ENCODE measurements at places on chromosomes 7 and 10.

GRCh38 chr10:109928475-109928891, 5.2 kb upstream of the XPNPEP1 start:
- DNase-seq, result no peak

DNA sequence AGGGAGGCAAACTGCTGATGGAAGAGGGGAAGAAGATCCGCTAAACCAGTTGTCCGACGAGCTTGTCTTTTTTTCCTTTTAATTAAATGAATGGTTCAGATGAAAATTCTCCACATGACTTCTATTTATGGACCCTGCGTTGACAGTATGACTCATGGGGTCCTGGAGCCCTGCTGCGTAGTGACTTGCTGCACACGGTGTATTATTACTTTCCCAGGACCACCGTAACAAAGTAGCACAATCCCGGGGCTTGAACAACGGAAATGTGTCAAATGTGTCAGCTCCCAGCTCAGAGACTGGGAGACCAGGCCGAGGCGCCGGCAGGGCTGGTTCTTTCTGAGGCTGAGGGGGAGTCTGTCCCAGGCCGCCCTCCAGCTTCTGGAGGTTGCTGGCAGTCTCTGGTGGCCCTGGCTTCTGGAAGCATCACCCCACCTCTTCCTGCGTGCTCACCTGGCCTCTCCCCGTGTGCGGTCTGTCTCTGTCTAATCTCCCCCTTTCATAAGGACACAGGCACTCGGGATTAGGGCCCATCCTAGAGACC, 33.8 kb upstream of the MNX1 start:
- DNase-seq, result no peak

GRCh38 chr10:131563411-131563810, 251.9 kb upstream of the TCERG1L start:
- no peak for DNase-seq

- DNase-seq, result no peak
Measured at GRCh38 chr7:7687800-7688199, 30.6 kb downstream of the RPA3 start.

- DNase-seq, result no peak
Measured at GRCh38 chr7:27198871-27199801, 755 bp downstream of the HOXA13 start.

GRCh38 chr7:155692317-155692716, 47.9 kb downstream of the RBM33 start:
- no peak for DNase-seq
